Thyroid gland (tissue), 4 donors: ENCODE measurements at places on chromosomes 3 and 15. TPM values are rescaled to one million over a fixed set of nuclear protein-coding genes. Genes with fewer than 3 reads are reported as not detected.
A peak's percentile ranks its signal among the peaks of the same experiment; 100 is the strongest.

DNA sequence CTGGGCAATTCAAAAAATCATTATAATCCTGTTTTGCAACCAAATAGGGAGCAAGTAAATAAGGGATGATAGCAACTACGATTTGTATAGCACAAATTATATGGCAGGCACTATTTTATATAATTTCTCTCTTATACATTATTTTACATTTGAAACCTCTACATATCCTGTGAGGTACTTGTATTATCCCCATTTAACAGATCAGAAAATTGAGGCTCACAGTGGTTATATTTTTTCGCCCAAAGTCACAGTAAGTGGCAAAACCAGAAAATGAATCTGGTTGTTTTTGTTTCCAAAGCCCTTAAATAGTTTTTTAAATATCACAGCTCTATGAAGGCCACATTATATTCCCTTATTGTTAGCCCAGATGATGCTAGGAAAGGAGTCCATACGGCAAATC is 74.3 kb downstream of the MLH1 start:
- H3K4me3 ChIP-seq, result no peak overlapping the region
- no peak overlapping the region for H3K27ac ChIP-seq
- no peaks in the 10 kb centered on the region for H3K4me1 ChIP-seq
- no peaks in the 10 kb centered on the region for H3K36me3 ChIP-seq

MYZAP gene
- 20.7 TPM for total RNA-seq

- H3K27ac ChIP-seq, result no peak overlapping the region
- H3K4me1 ChIP-seq, result peaks cover 9% of the 10 kb centered on the region
- H3K36me3 ChIP-seq, result no peaks in the 10 kb centered on the region
- H3K27me3 ChIP-seq, result no peaks in the 10 kb centered on the region
These were observed 22.0 kb downstream of the RGMA start for GRCh38 chr15:93066834-93067648.

DNA sequence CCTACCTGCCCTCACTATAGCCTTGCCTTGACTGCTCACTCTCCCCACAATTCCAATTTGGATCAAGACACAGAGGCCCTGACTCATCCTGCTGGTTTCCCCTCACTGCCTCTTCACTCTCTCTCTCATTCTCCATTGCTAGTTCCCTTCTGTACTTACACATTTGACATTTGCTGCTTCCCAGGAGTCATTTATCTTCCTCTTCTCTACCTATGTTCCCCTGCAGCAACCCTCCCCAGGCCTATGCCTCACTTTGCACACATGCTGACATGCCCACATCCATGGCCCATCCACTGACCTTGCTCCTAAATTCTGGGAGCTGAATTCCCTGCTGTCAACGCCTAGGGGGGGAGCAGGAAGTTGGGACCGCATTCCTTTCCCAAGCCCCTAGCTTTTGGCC is 82.2 kb downstream of the SRGAP3 start:
- H3K27me3 ChIP-seq, result no peaks in the 10 kb centered on the region
- H3K4me3 ChIP-seq, result no peak overlapping the region
- no peak overlapping the region for H3K27ac ChIP-seq
- DNase-seq, result no peak

- peak; percentile 64 for DNase-seq
- peaks cover 7% of the 10 kb centered on the region for H3K4me1 ChIP-seq
- H3K36me3 ChIP-seq, result no peaks in the 10 kb centered on the region
- H3K27me3 ChIP-seq, result no peaks in the 10 kb centered on the region
- no peak within 1 kb of the TSS for H3K27ac ChIP-seq
- H3K4me3 ChIP-seq, result peak within 1 kb of the TSS; percentile 17
These were observed at the start of gene SLC51A for GRCh38 chr3:196216089-196216564. TSS of gene SLC51A (plus strand) at chr3:196216534. CDS start at chr3:196216713, 179 bp downstream.

ATP13A4 gene
- 348 TPM for total RNA-seq

DNA sequence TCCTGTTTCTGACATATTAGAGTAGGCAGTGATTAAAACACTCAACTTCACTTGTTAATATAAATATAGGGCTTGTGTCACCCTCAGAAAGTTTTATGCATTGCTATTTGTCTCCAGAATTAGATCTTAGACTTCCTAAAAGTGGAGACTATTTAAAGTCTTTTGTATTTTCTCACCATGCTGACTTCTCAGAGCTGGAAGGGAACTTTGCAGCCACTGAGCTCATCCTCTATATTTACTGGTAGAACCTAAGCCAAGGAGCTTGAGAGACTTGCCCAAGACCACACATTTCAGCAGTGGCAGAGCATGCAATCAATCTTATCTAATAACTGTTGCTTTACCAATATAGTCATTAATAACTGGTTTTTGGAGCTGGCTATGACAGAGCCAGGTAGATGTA is 53.2 kb downstream of the STAC start:
- H3K27ac ChIP-seq, result no peak overlapping the region
- H3K4me1 ChIP-seq, result no peaks in the 10 kb centered on the region
- no peaks in the 10 kb centered on the region for H3K27me3 ChIP-seq
- no peak overlapping the region for H3K4me3 ChIP-seq
- H3K36me3 ChIP-seq, result no peaks in the 10 kb centered on the region

DNA sequence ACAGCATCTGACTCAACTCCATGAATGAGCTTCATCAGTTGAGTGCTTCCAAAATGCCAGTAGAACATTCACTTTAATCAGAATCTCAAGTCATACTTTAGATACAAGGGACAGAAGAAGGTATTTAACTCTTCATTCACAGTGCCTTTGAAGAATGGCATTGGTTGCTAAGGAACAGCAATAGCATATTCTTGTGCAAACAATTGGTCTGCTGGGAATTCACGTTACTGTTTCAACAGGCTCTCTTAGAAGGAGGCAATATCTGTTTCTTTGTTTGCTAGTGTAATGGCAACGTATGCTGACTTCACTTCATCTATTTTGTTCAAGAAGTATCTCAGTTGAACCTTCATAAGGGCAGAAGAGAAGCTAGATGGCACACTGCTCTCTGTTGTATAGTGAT is 113.9 kb downstream of the TMEM108 start:
- H3K4me1 ChIP-seq, result no peaks in the 10 kb centered on the region
- no peak for DNase-seq
- no peaks in the 10 kb centered on the region for H3K36me3 ChIP-seq
- no peak overlapping the region for H3K27ac ChIP-seq
- no peaks in the 10 kb centered on the region for H3K27me3 ChIP-seq
- no peak overlapping the region for H3K4me3 ChIP-seq

SYNM gene
- total RNA-seq, result 24.2 TPM

DNA sequence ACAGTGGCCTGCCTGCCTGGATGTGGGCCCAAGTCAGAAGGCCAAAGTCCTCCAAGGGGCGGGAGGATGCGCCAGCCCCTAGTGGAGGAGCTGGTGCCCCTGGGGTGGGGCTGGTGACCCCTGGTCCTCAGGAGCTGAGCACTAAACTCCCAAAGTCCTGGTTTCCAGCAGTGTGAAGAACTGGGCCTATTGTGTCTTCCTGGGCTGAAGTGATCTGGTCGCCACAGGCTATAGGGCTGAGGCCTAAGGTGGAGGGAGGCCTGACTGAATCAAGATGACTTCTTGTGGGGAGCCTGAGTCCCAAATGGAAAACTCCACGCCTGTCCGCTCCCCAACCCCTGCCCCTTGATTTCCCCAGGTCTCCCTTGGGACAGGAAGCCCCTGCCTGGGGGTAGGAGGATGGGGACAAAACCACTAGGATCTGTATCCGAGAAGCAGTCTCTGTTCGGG is 753 bp upstream of the FES start:
- H3K4me1 ChIP-seq, result peaks cover 39% of the 10 kb centered on the region
- no peaks in the 10 kb centered on the region for H3K27me3 ChIP-seq
- H3K27ac ChIP-seq, result peak overlapping the region; percentile 96
- no peak overlapping the region for H3K4me3 ChIP-seq

- no peaks in the 10 kb centered on the region for H3K4me1 ChIP-seq
- no peak for DNase-seq
- H3K27me3 ChIP-seq, result no peaks in the 10 kb centered on the region
- no peak overlapping the region for H3K4me3 ChIP-seq
- H3K27ac ChIP-seq, result no peak overlapping the region
- no peaks in the 10 kb centered on the region for H3K36me3 ChIP-seq
These were observed 180.1 kb upstream of the PRICKLE2 start for GRCh38 chr3:64405211-64405835.

DNA sequence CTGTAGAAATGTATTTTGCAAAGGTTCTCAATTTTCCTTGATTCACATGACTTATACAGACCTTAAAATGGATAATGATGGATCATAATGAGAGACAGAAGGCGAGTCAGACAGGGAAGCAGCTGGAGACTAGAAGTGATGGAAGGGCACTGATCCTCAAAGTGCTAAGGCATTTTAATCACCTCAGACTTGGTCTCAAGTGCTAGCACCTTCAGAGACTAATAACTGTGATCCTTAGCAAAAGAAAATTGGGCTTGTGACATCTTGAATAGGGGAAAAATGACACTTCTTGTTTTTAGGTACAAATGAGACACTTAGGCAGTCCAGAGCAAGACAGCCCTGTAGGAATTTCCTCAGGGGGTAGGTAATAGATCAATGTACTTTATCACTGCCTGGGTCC is 1011.7 kb downstream of the SQOR start:
- no peak overlapping the region for H3K4me3 ChIP-seq
- no peaks in the 10 kb centered on the region for H3K27me3 ChIP-seq
- no peak overlapping the region for H3K27ac ChIP-seq
- H3K4me1 ChIP-seq, result no peaks in the 10 kb centered on the region
- no peaks in the 10 kb centered on the region for H3K36me3 ChIP-seq
- DNase-seq, result no peak

DNA sequence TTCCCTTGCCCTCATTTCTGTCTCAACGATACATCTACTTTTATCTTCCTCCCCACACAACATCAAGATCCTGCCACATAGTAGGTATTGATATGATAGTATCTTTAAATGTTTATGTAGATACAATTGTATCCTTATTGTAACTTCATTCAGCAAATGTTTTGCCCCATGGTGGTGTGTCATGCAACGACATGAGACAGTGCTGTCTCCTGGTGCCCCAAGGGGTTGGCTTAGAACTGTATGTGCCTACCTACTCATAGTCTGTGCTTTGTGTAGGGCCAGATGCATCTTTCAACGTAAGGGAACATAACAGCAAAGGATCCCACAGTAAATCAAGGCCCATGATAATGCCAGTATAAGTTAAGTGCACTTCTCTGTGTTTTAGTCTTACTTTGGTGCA is 2.8 kb upstream of the CD47 start:
- DNase-seq, result no peak
- H3K4me3 ChIP-seq, result no peak overlapping the region
- H3K36me3 ChIP-seq, result no peaks in the 10 kb centered on the region

DNA sequence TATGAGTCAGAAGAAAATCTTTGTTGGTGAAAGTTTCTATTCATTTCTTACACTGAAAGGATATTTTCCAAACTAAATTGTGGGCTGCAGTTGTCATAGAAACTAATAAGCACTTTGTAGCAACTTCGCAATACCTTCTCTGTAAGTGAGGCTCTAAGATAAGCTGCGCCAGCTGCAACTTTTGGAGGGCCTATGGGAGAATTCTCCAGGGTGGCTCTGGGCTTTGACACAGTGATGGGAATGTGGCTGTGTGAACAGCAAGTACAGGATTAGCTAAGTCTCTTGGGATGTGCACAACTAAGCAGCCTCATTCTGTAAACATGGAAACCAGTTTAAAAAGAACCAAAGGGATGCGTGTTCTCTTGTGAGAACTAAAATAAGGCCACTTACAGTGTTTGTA is 124.6 kb upstream of the SGO1 start:
- no peaks in the 10 kb centered on the region for H3K36me3 ChIP-seq
- H3K27ac ChIP-seq, result no peak overlapping the region
- no peaks in the 10 kb centered on the region for H3K4me1 ChIP-seq
- no peak overlapping the region for H3K4me3 ChIP-seq
- no peak for DNase-seq
- H3K27me3 ChIP-seq, result no peaks in the 10 kb centered on the region

SLC22A13 gene
- total RNA-seq, result not detected

DNA sequence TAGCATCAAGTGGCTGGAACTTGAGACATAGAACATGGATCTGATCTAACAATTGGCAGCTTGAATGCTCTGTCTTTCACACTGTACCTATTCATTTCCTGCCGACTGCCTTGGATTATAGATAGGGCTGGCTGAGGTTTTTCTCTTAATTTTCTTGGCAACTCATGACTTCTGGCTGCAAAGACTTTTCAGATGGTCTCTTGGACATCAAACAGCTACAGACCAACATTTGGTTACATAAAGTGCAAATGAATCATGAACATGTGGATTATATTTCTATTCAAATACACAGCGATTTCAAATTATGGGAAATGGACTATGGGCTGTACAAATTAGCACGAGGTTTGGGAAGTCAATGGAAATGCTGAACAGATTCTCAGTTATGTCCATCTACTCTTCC is 26.2 kb upstream of the IL16 start:
- no peaks in the 10 kb centered on the region for H3K4me1 ChIP-seq
- no peaks in the 10 kb centered on the region for H3K27me3 ChIP-seq
- no peaks in the 10 kb centered on the region for H3K36me3 ChIP-seq
- no peak overlapping the region for H3K27ac ChIP-seq

GRCh38 chr3:32992310-32992686 is 40.9 kb downstream of the CCR4 start:
- H3K36me3 ChIP-seq, result no peaks in the 10 kb centered on the region
- H3K27me3 ChIP-seq, result no peaks in the 10 kb centered on the region
- no peaks in the 10 kb centered on the region for H3K4me1 ChIP-seq
- no peak overlapping the region for H3K4me3 ChIP-seq
- DNase-seq, result no peak

DNA sequence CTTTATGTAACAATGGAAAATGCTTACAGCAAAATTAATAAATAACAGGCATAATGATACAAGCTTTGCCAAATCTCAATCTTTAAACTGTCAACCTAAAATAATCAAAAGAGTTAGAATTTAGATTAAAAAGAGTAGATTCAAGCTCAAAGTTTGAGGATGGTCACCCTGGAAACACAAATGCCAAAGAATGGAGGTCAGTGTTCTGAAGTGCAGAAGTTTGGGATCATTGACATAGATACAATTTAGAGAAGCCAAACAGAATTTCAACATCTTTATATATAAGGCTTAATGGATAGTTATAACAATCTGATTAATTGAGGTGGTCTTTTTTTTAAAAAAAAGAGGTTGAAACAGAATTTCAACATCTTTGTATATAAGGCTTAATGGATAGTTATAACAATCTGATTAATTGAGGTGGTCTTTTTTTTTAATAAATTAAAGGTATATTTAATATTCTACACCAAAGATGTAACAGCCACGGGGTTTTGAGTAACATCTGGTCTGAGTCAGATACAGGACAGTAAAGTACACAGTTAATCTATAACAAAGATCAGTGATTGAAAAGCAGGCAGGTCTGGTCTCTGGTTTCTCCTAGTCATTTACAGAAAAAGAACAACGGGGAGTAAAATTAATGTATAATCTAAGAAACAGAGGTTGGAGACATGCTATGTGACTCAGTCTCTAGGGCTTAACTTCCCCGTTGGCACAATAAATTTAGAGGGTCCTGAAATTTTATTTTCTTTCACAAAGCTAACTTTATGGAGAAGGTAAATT is 490.7 kb downstream of the GBE1 start:
- DNase-seq, result no peak
- no peaks in the 10 kb centered on the region for H3K27me3 ChIP-seq
- no peak overlapping the region for H3K27ac ChIP-seq
- H3K4me1 ChIP-seq, result no peaks in the 10 kb centered on the region

- H3K4me1 ChIP-seq, result peaks cover 9% of the 10 kb centered on the region
- no peaks in the 10 kb centered on the region for H3K36me3 ChIP-seq
- no peak overlapping the region for H3K4me3 ChIP-seq
- no peak for DNase-seq
- peaks cover 4% of the 10 kb centered on the region for H3K27me3 ChIP-seq
These were observed 5.4 kb downstream of the CHRNA5 start for GRCh38 chr15:78570710-78571109.

GRCh38 chr3:48502728-48503168 is 1.2 kb downstream of the SHISA5 start:
- peaks cover 5% of the 10 kb centered on the region for H3K36me3 ChIP-seq
- H3K4me1 ChIP-seq, result peaks cover 16% of the 10 kb centered on the region
- H3K27ac ChIP-seq, result peak overlapping the region; percentile 94

IGSF10 gene
- total RNA-seq, result 2.4 TPM

MYEF2 gene
- total RNA-seq, result 10.7 TPM

PPP2R3A gene
- 8.5 TPM for total RNA-seq
